Non-pigmented ciliary epithelial cell (primary cell): ENCODE measurements at places on chromosomes 16 and 17.

DNA sequence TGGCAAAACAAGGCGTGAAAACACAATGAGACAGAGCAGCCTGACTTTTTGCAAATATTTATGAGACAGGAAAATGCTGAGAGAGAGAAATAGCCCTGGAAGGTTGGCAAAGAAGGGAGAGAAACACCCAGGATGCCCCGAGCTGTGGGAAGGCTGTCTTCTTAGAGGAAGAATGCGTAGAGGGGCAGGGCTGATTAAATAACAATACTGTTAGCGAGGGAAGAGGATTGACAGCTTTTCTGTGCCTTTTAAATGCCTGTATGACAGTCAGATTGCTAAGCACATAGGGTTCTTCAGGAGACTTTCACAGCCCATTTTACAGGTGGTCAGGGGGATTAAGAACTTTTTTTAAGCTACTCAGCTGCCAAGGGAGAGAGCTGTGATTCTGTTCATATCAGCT lies 219.2 kb downstream of the SHISA9 start:
- DNase-seq: no peak

DNA sequence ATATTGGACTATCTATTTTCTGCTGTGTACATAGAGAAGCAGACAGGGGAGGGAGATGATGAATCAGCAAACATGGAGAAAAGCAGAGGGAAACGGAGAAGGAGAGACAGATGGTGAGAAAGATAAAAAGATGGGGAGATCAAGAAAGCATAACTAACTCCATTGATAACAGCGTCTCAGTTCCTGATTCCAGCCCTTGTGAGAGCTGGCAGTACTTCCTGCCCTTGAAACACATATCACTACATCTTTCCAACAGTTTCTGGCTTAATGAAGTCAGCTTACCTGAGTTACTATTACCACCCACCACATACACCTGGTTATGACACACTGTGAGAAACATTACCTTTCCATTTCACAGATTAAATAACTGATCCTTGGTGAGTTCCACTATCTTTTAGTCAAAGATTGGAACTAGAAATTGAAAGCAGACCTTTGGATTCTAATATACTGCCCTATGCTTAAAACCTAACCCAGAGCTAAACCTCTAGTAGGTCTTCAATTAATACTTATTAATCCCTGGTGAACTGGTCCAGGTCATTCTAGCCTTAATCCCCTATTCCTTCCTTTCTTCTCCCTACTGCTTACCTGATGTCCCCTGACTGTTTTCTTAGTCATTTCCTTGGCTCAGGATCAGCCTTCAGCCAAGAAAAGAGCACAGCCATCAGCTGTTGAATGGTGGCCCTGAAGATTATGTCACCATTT lies 346.6 kb upstream of the CCL2 start:
- DNase-seq: no peak

- DNase-seq: no peak
Measured at GRCh38 chr16:2383501-2383900, 43.0 kb upstream of the ABCA3 start.

- peak; percentile 31 for DNase-seq
Measured at GRCh38 chr16:72256398-72257066, 84.6 kb upstream of the PMFBP1 start.

GRCh38 chr17:17887752-17888304 lies 51.0 kb upstream of the SREBF1 start:
- DNase-seq: no peak

DNA sequence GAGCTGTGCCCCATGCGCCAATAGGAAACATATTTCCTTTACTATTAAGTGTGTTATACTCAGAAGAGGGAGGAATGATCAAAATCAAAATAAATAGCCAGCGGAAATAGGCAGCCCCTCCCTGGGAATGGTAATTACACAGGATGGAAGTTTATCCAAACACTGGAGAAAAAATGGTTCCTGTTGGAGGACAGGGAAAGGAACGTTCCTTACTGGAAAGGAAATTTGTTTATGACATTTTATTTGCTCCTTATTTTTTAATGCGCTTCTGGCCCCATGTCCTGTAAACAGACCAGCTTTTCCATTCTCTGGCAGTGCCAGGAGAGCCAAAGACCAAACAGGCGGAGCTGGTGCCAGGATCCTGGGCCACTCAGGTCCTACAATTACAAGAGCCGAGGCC lies 273.7 kb downstream of the SOX9 start:
- no peak for DNase-seq

DNA sequence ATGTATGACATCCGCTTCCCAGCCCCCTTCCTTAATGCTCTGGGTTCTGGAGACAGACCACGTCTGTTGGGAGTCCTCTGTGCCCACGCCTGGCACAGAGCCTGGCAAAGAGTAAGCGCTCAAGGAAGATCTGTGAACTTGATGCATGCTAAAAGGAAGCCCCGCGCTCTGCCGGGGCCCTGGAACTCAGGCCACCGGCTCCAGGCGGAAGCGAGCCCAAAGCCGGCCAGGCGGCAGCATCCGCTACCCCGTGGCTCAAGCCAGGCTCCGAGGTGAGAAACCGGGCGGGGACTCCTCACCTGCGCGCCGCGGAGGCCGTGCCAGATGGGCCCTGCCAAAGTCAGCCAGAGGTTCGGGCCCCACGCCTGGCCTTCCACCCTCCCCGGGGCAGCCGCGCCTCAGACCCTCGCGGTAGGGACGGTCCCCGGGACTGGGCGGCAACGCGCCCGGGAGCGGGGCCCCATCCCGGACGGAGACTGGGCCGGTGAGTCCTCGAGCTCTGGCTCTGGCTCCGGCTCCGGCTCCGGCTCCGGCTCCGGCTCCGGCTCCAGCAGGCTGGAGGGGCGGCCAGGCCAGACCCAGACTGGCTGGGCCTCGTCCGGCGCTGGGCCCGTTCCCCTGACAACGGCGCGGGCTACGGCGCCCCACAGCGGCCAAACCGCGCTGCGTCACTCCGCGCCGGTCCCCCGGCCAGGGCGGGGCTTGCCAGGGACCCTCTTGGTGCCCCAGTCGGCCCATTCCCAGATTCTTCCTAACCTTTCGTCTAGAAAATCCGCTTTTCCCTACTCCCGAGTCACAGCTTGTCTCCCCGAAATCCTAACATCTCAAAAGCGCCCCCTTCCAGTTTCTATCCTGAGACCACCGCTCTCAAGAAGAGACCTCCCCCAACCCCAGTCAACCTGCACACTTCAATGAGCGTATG lies at the start of gene ZDHHC1:
ZDHHC1 (minus strand) TSS at position 606 of the 922 bp plus-strand sequence. CDS start 8,702 bp downstream, outside the sequence.
- DNase-seq: no peak

GRCh38 chr17:78716292-78716691 lies 65.8 kb downstream of the CYTH1 start:
- DNase-seq: no peak

- no peak for DNase-seq
Measured at GRCh38 chr17:81278831-81279230, 16.3 kb downstream of the SLC38A10 start.

DNA sequence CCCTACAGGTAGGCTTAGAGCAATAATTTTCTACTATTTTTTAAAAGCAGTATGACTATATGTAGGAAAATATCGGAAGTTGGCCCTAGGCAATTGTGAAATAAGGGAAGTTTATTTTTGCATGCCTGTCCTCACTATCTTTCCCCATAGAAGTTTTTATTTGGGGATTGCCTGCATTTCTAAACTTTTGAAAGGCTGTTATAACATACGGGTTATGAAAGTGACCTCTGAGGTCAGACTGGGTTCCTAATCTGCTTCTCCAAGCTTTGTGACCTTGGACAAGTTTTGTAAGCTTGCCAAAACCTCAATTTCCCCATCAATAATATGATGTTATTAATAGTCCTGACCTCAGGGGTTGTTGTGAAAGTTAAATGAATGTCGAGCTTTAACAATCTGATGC lies 67.1 kb downstream of the ARHGAP44 start:
- DNase-seq: no peak

DNA sequence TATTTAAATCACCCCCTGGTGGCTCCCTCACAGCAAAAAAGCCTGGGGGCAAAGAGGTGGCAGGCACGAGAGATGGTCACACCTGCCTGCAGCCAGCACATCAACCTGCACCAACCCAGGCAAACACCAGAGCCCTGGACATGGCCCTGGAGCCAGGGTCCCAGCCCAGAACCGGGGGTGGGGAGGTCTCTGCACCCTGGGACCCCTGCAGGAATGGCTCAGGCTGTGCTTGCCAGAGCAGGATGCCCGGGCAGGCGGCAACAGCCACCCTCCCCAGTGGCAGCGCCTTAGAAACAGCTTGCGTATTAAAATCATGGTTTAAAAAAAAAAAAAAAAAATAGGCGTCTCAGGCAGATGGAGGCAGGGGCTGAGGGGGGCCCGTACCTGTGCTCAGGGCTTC lies 16.2 kb downstream of the MYBBP1A start:
- no peak for DNase-seq

GRCh38 chr16:85912211-85912974 lies 13.4 kb downstream of the IRF8 start:
- peak; percentile 68 for DNase-seq

DNA sequence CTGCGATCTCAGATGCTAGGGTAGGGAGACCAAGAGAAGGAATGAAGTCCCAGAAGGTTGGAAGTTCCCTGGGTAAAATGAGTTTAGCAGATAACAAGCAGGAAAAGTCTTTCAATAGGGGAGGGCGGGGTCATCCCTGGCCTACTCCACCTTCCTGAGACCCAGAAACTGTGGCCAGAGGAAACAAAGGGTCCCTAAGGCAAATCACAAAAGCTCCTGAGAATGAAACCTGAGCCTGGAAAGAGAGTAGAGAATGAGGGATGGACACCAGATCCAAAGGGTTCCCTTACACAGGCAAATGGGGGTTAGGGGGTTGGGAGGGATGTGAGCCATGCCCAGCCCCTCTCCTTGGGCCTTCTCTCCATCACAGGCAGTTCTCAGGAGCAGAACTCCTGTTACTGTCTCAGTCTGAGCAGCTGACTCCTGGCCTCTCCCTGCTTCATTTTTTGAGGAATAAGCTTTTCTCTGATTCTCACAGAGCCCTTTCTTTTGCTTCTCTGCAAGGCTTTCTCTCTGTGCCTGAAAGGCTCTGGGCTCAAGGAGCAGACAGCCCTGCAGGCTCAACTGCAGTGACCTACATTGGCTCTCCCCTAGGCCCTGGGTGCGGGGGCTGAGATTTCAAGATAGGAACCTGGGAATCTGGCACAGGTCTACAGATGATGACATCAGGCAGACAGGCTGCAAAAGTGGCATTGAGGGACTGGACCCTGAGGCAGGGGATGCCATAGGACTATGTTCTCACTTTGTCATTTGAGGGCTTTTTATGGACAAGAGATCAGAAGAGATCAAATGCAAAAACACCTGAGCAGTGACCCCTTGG lies 9.8 kb upstream of the NR1D1 start:
- no peak for DNase-seq

GRCh38 chr17:7572338-7572587 lies 7.2 kb upstream of the CD68 start:
- no peak for DNase-seq

GRCh38 chr17:16529906-16530305 lies 37.9 kb upstream of the LRRC75A start:
- DNase-seq: no peak

GRCh38 chr16:81456523-81457325 lies 12.1 kb downstream of the CMIP start:
- no peak for DNase-seq

GRCh38 chr17:2837147-2837561 lies 40.9 kb downstream of the RAP1GAP2 start:
- no peak for DNase-seq

DNA sequence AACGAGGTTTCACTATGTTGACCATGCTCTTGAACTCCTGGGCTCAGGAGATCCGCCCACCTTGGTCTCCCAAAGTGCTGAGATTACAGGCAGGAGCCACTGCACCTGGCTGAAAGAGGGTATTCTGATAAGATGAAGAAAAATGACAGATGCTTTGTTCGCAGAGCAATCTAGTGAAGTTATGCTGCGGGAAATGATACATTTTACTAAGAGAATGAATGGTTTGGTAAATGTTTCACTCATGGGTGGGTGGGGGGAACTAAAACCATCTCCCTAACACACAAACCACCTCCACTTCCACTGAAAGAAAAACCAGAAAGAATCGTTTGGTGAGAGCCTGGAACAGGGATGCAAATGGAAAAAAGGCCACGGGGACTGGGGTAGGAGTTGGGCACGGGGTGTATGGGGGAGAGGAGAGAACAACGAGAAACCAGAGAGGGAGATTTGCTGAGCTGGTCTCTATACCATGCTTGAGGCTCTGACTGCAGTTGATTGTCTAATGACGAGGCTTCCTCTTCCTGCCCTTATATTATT lies 19.0 kb upstream of the XYLT2 start:
- DNase-seq: no peak

- DNase-seq: no peak
Measured at GRCh38 chr17:2847381-2848333, 51.4 kb downstream of the RAP1GAP2 start.

DNA sequence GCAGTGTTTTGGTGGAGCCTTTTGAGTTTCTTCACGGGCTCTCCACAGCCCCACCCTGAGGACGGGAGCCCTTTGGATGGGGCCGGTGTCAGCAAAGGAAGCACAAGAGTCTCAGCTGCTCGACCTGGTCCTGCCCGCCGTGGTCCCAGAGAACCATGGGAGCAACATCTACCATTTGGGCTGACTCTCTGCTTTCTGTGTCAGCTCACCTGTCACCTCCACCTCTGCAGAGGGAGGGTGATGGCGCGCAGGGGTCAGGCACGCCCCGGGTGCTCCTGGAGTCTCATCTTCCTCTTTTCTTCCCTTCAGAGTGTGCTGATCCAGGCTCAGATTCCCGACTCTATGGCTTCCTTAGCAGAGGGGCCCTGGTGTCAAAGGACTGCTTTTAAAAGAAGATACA lies 171.7 kb downstream of the LAT start:
- DNase-seq: no peak

DNA sequence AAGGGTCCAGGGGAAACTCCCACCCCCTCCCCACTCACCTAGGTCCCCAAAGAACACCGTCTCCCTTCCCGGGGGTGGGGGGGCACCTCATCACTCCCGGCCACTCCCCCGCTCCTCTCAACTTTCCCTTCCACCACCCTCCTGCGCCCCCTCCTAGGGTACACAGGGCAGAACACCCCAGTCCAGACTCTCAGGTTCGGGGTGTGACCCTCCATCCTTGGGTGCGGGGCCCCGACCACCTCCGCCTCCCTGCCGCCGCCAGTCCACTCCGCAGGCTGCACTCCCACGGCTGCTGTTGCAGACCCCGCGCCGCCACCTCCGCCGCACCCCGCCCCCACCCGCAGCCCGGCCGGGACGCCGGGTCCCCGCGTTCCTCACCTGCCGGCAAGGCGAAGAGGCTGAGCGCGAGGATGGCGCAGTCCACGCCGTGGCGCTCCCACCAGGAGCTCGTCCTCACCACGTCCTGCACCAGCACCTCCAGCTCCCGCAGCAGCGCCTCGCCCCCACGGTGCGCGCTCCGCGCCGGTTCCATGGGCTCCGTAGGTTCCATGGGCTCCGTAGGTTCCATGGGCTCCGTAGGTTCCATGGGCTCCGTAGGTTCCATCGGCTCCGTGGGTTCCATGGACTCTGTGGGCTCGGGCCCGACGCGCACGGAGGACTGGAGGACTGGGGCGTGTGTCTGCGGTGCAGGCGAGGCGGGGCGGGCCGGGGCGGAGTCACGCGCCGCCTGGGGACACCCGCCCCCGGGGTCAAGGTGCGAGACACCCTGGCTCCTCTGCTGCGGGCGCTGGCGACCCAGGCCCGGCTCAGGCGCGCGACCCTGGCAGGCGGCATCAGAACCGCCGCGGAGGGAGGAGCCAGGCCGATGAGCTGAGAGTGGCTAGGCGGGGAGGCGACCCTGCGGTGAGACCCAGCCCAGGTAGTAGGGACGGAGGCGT lies at the start of gene FADS6:
FADS6 (minus strand) TSS at position 660 of the 938 bp plus-strand sequence; CDS start at position 622, 38 bp downstream.
- no peak for DNase-seq
